Vagina (tissue), 2 donors: ENCODE measurements at places on chromosomes 11 and 22. TPM values are rescaled to one million over a fixed set of nuclear protein-coding genes. Genes with fewer than 3 reads are reported as not detected.

The APOL3 gene
- total RNA-seq, result 48.9 TPM

The CYTH4 gene
- 16.2 TPM for total RNA-seq

The SLC6A5 gene
- not detected for total RNA-seq

The GLYATL1 gene
- not detected for total RNA-seq

The SCN4B gene
- 0.98 TPM for total RNA-seq

The MRGPRX4 gene
- not detected for total RNA-seq

The SLC17A6 gene
- not detected for total RNA-seq

The TSSK2 gene
- total RNA-seq, result not detected

The GNG3 gene
- 2.5 TPM for total RNA-seq

The SERPIND1 gene
- not detected for total RNA-seq
